ENCODE measurements at places on chromosomes 6 and 20.

DNA sequence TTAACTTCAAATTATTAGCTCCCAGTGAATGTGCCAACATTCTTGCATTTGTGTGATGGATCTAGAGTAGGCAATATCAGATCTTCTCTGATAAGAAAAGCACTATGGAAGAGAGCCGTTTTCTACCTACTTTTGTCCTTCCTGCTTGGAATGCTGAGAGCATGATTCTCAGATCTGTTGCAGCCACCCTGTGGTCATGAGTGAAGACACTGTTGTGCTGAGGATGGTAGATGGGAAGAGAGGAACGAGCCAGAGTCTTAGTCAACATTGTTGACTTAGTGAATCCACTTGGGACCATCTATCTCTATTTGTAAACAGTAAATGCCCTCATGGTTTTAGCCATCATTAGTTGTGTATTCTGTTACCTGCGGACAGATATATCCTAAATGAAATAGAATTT, 202.6 kb downstream of the CD109 start:
- peak; percentile 5 for DNase-seq

DNA sequence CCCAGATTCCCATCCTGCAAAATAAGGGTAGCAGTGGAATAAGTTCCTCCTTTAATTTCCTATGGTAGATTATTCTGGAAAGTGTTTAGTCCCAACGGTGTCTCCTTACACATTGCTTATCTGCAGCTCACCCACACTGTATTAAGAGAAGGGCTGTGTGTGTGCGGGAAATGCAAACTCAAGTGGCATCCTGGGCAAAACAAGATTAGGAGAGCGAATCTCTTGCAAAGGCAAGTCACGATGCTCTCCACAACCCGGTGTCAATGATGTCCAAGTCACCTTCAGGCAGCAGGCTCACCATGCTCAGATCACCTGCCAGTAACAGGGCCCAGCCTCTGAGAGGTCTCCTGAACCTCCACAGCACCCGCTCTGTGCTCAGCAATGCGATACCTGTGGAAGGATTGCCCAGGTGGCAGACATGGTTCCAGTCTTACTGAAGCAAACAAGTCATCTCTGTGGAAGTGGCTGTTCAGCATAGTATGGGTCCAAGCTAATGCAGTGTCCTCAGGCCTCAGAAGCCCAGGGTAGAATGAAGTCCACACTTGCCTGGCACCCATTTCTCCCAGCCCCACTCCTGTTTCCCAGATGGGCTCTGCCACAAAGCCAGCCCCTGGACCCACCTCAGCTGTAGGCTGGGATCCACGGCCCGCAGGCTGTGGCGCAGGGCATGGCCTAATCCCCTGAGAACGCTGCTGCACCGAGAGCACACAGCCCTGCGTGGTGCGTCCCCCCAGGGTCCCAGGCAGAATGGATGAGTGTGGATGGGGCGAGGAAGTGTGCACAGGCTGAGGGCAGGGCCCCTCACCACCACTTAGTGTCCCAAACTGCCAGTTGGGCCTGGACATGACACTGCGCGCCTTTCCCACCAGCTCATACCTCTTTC, 101.2 kb downstream of the PXDC1 start:
- no peak for DNase-seq

- peak; percentile 74 for DNase-seq
These were observed 91.9 kb downstream of the FOXF2 start for GRCh38 chr6:1481286-1481685.

DNA sequence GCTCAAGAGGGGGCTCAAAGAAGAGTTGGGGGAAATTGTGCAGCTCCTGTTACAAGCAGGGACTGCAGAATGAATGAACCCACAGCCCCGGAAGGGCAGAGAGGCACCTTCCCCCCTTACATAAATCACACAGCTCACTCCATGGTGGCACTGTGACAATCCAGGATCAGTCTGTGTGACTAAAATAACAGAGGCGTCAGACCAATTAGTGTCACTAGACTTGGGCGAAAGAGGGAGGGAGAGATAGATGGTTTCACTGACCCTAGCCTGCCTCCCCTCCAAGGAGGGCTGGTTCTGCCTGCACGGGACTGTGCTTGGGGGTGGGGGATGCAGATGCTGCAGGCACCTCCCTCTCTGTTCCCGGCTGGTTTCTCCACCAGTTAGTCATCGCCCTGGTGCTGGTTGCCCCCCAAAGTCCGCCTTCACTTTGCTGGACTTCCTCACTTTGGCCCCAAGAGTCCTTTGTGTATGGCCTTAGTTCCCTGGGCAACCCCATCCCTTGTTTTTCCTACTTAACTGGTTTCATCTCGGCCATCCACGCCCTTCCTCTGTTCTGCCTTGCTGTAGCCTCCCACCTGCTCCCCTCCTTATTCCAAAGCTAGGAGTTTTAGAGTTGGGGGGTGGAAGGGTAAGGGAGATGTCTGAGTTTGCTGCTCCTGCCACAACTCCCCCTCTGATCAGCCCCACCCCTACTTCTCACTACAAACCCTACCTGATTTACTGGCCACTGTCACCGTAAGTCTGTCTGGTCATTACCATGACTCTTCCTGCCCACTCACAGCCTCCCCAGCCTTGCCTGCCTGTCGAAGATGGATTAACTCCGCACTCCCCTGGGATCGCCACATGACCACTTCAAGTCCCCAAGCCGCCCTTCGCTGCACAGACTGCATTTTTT, 17.7 kb downstream of the CCDC167 start:
- DNase-seq, result no peak

DNA sequence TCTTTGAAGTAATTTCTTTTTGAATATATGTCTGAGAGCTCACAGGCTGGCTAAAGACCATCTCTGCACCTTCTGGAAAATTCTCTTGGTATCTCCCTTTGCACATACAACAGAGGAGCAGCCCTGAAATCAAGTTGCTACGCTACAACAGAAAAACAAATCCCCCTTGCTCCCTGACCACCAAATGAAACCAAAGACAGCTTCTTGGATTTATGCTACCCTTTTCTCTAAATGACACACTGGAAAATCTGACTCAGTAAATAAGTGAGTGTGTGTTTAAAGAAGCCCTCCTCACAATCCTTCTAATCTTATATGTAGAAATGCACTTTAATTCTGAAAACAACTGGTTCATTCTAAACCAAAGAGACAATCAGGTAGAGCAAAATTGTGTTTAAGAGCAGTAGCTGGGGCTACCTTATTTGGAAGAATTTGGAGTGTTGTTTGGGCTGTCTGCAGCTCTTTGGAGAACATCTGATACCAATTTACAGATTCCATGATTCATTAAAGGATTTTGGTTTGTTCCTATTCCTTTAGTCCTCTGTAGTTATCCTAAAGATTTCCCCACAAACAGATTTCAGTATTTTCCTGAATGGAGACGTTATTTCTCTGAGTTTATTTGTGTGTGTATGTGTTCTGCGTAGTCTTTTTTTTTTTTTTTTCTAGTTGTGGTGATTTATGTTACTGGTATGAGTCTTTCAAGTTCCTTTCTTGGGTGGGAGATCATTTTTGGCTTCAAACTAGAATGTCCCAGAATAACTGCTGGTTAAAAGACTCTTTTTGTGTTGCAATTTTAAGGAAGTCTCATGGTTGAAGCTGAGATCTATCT, 36.4 kb upstream of the UTRN start:
- DNase-seq, result peak; percentile 87

DNA sequence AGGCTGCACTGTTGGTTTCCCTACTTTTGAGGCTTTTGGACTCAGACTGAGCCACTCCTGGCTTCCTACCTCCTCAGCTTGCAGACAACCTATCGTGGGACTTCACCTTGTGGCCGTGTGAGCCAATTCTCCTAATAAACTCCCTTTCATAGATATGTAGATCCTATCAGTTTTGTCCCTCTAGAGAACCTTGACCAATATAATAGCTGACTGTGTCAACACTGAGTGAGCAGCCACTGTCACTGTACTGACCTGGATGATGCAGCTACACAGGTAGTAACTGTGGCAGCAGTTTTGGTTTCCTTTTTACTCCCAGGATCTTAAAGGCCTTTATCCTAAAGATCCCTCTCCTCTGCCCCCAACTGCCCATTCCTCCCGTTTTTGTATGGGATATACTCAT, 70.2 kb downstream of the SLC22A3 start:
- DNase-seq, result no peak

DNA sequence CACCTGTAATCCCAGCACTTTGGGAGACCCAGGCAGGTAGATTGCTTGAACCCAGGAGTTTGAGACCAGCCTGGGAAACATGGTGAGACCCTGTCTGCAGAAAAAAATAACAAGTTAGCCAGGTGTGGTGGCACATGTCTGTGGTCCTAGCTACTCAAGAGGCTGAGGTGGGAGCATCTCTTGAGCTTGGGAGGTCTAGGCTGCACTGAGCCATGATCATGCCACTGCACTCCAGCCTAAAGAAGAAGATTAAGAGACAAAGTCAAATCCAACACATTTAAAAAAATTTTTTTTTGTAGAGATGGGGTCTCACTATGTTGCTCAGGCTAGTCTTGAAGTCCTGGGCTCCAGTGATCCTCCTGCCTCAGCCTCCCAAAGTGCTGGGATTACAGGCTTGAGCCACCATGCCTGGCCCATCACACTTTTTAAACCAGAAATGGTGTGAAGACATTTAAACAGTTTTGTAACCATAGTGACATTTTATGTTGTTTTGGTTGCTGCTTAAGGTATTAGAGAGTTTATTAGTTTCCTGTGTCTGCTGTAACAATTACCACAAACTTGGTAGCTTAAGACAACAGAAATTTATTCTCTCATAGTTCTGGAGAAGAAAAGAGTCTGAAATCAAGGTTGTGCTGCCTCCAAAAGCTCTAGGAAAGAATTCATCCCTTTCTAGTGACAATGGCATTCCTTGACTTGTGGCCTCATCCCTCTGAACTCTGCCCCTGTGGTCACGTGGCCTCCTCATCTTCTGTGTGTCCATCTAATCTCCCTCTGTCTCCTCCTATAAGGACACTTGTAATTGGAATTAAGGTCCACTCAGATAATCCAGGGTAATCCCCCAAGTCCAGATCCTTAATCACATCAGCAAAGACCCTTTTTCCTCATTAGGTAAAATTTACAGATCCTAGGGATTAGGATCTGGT, 104.6 kb upstream of the TNFAIP3 start:
- no peak for DNase-seq

- peak; percentile 74 for DNase-seq
These were observed 16.7 kb downstream of the HMGN4 start for GRCh38 chr6:26554697-26555504.

GRCh38 chr6:37516920-37517405, 17.3 kb upstream of the CCDC167 start:
- DNase-seq, result no peak

DNA sequence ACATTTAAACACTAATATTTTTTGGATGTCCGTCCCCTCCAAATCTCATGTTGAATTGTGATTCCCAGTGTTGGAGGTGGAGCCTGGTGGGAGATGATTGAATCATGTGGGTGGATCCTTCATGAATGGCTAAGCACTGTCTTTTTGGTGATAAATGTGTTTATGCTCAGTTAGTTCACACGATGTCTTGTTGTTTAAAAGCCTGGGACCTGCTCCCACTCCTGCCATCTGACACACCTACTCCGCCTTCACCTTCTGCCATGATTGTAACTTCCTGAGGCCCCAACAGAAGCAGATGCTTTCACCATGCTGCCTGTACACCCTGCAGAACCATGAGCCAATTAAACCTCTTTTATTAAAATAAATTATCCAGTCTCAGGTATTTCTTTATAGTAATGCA, 114.7 kb downstream of the TNFAIP3 start:
- no peak for DNase-seq

DNA sequence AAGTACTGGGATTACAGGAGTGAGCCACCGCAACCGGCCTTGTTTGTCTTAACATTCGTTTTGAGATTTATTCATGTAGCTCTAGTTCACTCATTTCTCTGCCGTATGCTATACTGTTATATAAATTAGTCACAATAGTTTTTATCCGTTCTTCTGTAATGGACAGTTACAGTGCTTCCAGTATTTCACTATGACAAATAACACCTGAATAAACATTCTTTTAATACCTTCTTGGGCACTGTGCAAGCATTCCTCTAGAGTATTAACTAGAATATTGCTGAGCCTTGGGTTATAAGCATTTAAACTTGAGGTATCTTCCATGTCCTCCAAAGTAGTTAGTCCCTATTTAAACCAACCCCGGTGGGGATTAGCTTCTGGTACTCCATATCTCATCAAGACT, 45.6 kb downstream of the STK38 start:
- peak; percentile 22 for DNase-seq

DNA sequence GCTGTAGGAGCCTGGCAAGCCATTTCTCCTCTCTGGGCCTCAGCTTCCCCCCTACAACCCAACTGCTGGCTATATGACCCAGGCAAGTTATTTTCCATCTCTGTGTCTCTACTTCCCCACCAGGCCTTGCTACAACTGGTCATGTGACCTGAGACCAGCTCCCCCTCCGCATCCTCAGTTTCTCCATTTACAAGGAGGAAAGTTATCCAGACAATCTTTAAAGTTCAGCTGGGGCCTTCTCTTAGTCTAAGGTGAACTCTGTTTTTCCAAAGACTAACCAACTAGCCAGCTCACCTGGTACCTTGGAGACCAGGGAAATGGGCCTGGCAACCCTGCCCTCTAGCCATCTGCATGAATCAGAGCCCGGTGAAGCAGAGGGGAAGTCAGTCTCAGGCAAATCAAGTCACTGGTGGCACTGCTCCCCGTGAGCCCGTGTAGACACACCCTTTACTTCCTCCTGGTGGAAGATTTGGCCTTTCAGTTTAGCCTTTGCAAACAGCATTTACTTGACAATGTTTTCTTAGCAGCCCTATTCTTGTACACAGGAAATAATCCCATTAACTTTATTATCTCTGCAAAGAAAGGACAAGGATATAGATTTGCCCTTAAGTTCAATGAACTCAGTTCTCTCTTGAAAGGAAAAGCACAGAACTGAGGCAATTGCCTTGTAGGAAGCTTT, 157.7 kb downstream of the VEGFA start:
- no peak for DNase-seq

- no peak for DNase-seq
These were observed 37.5 kb upstream of the MC3R start for GRCh38 chr20:56211051-56211450.

Measured in iris pigment epithelial cell (primary cell).